ENCODE measurements at places on chromosomes 3 and 15.

GRCh38 chr15:57198654-57199291, 177.5 kb upstream of the CGNL1 start:
- DNase-seq, result no peak

GRCh38 chr3:124256156-124256555, 264.2 kb upstream of the ROPN1 start:
- no peak for DNase-seq

- no peak for DNase-seq
Observed at GRCh38 chr3:177133860-177134815, 63.1 kb downstream of the TBL1XR1 start.

DNA sequence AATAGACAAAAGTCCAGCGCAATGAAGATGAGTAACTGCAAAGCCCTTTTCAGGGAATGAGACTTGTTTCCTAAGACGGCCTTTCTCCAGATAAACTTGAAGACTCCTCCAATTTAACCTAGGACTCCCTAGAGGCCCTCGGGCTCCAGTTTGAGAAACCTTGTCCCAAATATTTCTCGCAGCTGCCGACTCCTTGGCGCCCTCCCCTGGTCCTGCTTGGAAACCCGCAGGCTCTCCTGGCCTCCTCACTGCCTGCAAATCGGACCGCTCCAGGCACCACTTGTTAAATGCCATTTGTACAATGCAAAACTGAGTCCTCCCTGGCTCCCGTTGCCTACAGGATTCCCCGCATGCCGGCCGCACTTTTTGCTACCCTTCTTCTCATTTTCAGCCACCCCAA, 36.8 kb downstream of the MUC4 start:
- DNase-seq, result no peak

- no peak for DNase-seq
Observed at GRCh38 chr3:183435661-183436060, 7.2 kb upstream of the MCF2L2 start.

DNA sequence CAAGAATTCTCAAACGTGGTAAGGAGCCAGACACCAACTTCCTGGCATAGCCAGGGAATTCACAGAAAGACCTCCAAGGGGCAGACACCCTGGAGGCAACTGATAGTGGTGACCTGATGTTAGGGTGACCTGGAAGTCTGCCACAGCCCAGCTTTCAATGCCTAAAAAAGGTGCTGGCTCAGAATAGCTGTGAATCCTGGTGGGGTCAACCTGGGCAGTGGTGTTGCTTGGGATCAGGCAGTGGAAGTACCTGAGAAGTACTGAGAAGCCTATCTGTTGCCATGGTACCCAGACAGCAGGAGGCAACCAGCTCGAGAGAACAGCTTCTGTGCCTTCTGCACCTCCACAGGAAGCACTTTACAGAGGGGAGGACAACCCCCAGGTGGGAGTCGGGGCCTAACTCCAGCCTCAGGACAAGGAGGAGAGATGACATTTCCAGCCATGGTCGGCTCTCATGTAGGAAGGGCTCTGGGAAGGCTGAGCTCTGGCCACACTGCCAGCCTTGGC, 55.4 kb upstream of the LARS2 start:
- DNase-seq, result no peak

DNA sequence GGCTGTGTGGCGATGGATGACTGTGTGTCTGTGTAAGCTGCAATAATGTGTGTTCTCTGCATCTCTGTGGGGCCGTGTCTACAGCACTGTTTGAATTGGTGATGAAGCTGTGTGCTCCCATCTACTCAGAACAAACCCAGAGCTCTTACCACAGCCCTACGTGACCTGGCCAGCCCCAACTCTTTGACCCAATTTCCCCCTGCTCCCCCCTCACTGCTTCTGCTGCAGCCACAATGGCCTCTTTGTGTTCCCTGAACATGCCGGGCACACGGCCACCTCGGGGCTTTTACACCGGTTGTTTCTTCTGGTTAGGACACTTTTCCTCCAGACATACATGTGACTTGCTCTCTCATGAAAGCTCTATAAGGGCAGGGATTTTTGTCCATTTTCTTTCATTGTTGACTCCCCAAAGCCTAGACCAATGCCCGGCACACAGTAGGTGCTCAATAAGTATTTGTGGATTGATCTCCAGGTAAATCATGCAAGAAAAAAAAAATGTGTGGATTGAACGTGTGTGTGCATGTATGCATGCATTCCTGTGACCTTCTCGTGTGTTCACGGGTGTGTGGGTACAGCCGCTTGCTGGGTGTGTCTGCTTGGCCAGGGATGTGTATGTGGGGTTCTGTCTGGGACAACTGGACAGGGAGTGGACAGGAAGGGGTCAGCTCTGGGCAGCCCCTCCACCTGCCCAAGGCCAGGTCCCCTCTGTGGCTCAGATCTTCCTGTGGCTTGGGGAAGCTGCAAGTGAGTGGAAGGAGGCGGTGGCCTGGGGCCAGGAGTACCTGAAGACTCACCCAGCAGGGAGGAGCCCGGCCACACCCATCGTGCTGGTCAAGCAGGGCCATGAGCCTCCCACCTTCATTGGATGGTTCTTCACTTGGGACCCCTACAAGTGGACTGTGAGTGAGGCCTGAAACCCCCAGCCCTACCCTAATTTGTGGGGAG, 14.8 kb downstream of the VILL start:
- DNase-seq, result no peak

DNA sequence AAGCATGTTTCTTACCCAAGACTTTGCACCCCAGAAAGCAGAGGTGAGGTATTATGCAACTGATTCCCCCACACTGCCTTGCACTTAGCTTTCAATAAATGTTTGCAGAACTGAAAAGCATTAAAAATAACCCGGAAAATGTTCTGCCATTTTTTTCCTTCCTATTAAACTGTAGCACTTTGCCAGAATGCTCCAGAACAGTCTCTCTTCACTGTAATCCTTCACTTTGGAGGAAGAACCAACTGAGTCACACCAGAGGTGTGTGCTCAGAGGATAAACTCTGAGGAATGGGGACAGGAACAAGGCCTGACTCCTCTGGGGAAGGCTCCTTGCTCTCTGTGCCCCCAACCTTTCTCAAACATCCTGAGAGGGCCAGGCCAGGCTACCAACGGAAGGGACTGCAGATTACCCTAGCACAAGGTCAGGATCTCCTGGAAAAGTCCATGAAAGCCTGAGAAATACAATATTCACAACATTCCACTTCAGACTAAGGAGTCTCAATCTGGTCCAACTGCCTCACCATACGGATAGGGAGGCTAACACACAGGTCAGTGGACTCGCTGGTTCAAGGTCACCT, 19.0 kb downstream of the ANP32A start:
- no peak for DNase-seq

GRCh38 chr3:188950832-188951489, 220.8 kb upstream of the TPRG1 start:
- DNase-seq, result no peak

GRCh38 chr3:142624341-142625152, 28.4 kb downstream of the PLS1 start:
- no peak for DNase-seq

GRCh38 chr3:190169243-190169642, 48.5 kb upstream of the P3H2 start:
- DNase-seq, result no peak

GRCh38 chr3:153209596-153209995, 47.6 kb downstream of the RAP2B start:
- DNase-seq, result no peak

- no peak for DNase-seq
Observed at GRCh38 chr3:27521872-27522265, 37.7 kb upstream of the SLC4A7 start.

GRCh38 chr15:77985931-77986480, 91.5 kb downstream of the TBC1D2B start:
- no peak for DNase-seq

- DNase-seq, result no peak
Observed at GRCh38 chr3:127273206-127273605, 14.6 kb downstream of the PRR20G start.

GRCh38 chr15:42903388-42904324, 16.9 kb downstream of the TTBK2 start:
- no peak for DNase-seq

- no peak for DNase-seq
Observed at GRCh38 chr3:21785765-21786437, 34.9 kb upstream of the ZNF385D start.

DNA sequence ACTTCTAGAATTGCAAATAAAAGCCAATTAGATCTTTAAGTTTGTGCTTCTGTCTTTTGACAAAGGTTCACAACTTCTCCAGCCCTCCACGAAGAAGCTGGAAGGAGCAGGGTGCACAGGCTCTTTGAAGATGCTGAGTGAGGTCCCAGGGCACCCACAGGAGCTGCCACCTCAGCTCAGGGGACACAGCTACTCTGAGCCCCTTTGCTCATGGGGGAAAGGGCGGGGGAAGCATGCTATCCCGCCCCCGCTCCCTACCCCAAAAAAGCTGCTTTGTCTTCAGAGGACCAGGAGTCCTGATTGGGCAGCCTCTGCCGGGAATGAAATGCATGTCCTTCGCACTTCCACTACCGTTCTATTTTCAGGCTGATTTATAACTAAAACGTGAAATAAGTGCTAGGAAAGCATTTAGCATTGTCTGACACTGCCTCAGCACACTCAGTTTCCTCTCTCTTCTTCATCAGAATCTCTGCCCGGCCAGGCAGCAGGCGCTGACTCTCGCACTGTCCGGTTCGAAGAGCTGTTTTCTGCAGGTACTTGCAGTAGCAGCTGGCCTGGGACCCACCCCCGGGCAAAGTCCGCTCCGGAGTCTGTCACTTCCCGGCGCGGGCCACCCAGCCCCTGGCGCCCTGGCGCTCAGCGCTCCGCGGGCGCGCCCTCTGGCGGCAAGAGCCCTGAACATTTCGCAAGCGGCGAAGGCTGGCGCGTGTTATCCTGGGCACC, 45.5 kb upstream of the KLHL25 start:
- DNase-seq, result no peak

- DNase-seq, result no peak
Observed at GRCh38 chr3:195384952-195385351, 57.9 kb downstream of the ACAP2 start.

DNA sequence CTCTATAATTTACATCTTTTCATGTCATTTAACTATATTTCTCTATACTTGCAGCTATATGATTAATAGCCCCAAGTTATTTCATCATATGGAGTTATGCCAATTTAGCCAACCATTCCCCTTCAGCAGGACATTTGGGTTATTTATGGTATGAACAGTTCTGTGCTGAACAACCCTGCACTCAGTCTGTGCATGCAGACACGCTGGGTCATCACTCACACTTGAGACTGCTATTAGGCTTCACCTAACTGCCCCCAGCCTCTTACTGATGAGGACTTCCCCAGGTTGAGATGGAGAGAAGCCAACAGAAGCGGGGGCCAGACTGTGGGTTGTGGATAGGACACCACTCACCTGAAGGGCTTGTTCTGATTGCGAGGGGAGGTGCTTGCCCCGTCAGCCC, 7.3 kb downstream of the TADA3 start:
- DNase-seq, result no peak

DNA sequence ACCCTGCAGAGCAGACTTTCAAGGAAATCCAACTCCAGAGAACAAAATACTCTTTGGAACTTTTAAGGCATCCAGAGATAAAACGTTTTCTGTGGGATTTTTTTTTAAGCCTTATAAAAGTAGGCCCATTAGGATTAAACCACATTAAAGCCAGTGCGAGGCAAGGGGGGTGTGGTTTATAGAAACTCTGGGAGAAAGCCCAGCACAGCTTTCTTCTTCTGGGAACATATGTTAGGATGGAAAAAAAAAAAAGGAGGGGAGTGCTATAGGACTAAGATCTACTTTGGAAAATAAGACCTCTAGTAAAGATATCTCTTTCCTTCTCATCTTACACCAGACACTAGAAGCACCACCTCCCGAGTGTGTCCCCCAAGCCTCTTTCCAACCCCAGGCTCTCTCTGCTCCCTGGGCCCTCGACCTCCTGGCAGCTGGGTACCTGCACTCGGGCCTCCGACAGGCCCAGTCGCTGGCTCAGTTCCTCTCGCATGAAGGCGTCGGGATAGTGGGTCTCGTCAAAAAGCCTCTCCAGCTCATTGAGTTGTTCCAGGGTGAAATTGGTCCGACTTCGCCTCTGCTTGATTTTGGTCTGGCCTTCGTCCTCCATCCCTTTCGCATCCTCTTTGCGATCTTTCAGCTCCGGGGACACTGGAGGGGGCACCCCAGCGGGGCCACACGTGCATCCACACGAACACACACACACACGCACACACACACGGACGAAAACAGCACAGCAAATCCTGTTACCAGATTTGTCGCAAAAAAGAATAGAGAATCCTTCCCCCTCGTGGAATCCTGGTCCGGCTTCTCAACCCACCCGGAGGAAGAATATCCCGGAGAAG, 3.8 kb downstream of the SHOX2 start:
- DNase-seq, result no peak

DNA sequence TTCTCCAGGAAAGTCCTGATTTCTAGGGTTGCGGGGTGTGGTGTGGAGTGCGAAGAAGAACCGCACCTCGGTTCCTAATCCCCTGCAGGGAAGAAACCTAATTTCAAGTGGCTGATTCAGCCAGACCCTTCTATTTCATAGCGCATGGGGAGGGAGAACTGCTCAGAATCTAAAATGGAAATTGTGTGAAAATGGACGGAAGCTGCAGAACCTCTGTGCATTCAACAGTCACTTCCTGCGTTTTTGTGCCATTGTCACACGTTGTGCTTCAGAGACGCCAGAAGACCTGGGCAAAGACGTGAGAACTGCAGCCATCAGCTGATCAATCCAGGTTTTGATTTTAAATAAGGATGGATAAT, 1.2 kb downstream of the SIDT1 start:
- no peak for DNase-seq

GRCh38 chr15:49152552-49153312, 2.7 kb downstream of the COPS2 start:
- DNase-seq, result no peak

GRCh38 chr3:142274908-142275307, 49.5 kb upstream of the GK5 start:
- no peak for DNase-seq

GRCh38 chr3:190074817-190075216, 45.9 kb downstream of the P3H2 start:
- DNase-seq, result no peak

DNA sequence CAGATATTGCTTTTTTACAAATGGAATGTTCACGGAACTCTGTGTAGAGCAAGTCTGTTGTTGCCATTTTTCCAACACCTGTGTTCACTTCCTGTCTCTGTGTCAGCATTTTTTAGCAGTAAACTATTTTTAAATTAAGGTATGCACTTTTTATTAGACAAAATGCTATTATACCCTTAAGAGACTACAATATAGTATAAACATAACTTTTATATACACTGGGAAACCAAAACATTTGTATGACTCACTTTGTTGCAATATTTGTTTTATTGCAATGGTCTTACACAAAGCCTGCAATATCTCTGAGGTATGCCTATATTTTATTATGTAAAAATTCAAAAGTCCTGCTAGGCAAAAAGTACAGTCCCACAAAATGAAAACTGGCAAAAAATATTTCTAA, 39.8 kb upstream of the FGF7 start:
- no peak for DNase-seq

- no peak for DNase-seq
Observed at GRCh38 chr3:174776636-174777035, 82.5 kb upstream of the NAALADL2 start.

- DNase-seq, result no peak
Observed at GRCh38 chr3:52327486-52328290, 11.6 kb downstream of the DNAH1 start.

- DNase-seq, result no peak
Observed at GRCh38 chr3:19527746-19528145, 379.4 kb downstream of the KCNH8 start.
